ENCODE measurements at places on chromosomes 4 and X.

GRCh38 chr4:90183254-90183653, 56.1 kb downstream of the CCSER1 start:
- DNase-seq = no peak

GRCh38 chr4:132275583-132276121, 873.4 kb upstream of the PCDH10 start:
- no peak for DNase-seq

- no peak for DNase-seq
Measured at GRCh38 chrX:140317462-140317861, 187.4 kb downstream of the SOX3 start.

DNA sequence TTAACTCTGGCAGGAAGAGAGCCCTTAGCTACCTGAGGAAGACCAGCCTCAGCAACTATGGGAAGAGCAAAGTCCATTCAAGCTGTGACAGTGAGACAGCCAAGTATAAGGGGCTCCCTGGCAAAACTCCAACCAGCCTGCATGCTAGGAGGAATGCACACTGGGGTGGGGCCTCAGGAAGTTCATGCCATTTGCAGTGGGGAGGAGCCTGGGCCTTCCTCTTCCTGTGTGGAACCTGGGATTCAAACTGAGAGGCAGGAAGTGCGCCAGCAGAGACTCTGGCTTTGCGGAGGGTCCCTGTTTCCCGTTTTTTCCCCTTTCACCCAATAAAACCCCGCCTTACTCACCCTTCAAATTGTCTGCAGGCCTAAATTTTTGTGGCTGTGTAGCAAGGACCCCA, 33.0 kb downstream of the TFDP3 start:
- DNase-seq = no peak

DNA sequence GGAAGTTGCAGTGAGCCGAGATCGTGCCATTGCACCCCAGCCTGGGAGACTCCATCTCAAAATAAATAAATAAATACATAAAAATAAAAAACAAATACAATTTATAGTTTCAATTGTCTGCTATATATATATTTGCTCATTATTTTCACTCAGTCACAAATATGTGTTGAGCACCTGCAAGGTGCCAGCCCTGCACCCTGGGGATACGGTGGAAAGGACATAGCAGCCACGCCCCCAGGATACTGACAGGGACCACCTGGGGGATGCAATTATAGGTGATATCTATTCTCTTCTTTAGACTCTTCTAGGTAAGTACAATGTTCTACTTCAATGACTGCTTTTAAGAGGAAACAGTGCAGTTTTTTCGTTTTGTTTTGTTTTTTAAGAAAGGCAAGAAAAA, 85.0 kb downstream of the JAKMIP1 start:
- DNase-seq = no peak

DNA sequence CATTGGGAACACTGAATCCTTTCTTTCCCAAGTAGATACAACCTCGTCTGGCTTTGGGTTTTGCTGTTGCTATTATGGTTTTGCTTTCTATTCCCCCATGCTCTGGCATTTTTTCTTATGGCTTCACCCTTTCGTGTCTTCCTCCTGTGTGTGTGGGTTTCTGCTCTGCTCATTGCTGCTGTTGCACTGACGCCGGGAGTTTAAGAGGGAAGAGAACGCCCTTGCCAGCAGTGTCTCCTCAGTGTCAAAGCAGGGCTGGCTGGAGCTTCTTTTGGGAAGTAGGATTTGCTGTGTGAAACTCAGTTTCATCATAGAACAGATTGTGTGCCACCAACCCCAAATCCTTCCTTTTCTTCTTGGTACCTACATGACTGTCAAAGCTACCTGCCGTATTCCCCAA, 63.7 kb downstream of the CLDN22 start:
- no peak for DNase-seq

DNA sequence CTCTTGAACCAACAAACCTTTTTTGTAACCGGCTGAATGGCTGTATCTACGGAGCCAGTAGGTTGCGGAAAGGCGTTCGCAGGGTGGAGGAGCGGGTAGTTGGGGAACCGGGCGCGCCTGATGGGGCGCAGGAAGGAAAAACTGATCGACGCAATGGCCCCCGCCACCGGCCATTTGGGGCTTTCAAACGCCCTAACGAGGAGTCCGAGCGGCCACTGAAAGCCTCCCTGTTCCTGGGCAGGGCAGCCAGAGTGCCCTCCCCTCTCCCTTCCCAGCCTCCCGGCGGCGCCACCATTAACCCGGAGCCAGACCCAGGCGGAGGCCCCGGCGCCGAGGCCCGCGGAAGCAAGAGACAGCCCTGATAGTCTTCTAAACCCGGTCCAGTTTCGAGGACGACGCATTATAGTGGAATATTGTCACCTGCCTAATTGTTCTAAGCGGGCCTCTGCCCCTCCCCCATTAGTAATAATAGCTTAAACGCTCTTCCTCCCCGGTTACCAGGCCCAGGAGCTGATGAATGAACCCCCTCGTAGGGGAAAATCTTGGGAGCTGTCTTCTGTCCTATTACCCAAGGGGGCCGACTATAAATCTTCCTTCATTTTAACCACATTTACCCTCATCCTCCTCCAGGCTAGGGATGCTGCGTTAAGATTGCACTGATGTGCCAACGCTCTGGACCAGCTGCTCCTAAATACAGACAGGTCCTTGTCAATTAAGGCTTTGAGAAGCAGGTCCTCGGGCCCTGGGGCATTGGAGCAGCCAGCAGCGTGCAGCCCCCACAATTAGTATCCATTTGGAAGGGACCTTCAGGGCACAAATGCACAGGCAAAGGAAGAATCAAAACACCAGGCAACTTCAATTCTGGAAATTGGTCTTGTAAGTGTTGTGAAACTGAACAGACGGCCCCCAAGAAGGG, 61.6 kb upstream of the TMEM33 start:
- DNase-seq = no peak

- no peak for DNase-seq
Measured at GRCh38 chrX:153832728-153833127, 2.4 kb upstream of the PDZD4 start.

DNA sequence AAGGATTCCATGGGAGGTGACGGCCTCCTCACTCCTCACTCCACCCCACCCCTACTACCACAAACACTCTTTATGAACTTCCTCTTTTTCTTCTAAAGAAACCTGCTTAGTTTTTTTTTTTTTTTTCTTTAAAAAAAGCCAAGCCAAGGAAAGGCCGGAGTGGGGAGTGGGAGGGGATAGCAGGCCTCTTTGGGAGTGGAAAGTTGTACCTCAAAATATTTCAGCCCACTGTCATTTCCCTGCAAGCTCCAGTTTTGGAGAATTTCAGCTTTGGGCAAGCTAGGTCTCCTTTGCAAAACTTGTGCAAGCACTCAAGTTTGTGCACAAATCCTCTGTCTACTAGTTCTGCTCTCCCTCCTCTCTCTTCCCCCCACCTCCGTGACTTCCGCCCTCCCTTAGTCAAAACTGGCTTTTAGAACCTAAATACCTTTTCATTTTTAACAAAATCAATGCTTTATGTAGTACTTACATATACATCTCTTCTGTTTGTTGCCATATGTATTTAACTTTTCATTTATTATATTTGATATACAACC, 512 bp upstream of the ANTXR2 start:
- no peak for DNase-seq

GRCh38 chrX:132452911-132453550, 35.8 kb downstream of the MBNL3 start:
- DNase-seq = no peak

DNA sequence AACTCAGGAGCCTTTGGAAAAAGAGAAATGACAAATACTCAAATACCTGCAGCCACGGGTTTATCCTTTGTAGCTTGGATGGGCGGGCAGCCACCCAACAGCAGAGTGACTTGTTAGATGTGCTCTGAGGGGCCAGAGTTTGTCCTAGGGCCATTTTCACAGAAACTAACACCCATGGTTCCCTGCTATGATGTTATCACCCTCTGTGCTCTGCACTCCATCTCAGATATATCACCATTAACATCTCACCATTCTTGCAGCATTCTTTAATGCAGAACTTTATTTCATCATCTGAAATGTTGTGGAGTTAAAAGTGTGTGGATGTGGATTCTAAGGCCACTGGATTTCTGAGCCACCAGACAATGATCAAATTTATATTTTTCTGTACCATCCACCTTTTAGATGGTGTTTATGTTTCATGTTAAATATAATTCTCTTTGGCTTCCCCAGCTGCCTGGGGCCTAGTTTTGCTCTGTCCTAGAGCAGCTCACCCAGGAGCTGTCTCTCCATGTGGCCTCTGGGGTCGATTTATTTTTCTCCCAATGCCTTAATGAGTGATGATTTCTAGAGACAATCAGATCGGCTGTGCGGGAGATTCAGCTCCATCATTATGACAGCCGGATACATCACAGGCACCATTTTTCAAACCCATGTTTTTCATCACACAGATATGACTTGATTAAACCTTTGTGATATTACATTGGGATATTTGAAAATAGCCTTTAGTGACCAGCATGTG, 380.8 kb downstream of the BCOR start:
- DNase-seq = no peak

GRCh38 chr4:183495184-183495583, 9.7 kb upstream of the ING2 start:
- DNase-seq = no peak

DNA sequence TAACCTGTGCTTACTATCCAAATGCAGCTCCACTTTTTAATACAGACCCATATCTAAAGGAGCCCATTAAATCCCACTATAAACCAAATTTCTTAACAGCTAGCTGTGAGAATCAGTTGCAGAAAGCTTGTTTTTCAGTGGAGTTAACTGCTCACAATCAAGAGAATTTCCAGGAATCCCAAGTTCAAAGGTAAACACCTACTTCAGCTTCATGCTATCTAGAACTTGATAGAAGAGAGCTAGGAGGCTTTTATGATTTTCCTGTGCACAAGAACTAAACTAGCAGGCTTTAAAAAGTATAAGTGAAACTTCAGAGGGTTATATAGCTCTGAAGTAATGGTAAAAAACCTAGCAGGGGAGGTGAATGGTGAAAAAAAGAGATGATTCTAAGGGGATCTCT, 96.2 kb upstream of the PABPC4L start:
- DNase-seq = no peak

GRCh38 chrX:130176354-130176776, 4.6 kb downstream of the RAB33A start:
- DNase-seq = no peak

- DNase-seq = peak; percentile 99
Measured at GRCh38 chrX:15737959-15738902, at the start of gene CA5B. Gene CA5B (plus strand): TSS chrX:15738270. CDS start chrX:15750024, 11,754 bp downstream.

GRCh38 chr4:93261207-93261606, 567.3 kb upstream of the ATOH1 start:
- DNase-seq = no peak

DNA sequence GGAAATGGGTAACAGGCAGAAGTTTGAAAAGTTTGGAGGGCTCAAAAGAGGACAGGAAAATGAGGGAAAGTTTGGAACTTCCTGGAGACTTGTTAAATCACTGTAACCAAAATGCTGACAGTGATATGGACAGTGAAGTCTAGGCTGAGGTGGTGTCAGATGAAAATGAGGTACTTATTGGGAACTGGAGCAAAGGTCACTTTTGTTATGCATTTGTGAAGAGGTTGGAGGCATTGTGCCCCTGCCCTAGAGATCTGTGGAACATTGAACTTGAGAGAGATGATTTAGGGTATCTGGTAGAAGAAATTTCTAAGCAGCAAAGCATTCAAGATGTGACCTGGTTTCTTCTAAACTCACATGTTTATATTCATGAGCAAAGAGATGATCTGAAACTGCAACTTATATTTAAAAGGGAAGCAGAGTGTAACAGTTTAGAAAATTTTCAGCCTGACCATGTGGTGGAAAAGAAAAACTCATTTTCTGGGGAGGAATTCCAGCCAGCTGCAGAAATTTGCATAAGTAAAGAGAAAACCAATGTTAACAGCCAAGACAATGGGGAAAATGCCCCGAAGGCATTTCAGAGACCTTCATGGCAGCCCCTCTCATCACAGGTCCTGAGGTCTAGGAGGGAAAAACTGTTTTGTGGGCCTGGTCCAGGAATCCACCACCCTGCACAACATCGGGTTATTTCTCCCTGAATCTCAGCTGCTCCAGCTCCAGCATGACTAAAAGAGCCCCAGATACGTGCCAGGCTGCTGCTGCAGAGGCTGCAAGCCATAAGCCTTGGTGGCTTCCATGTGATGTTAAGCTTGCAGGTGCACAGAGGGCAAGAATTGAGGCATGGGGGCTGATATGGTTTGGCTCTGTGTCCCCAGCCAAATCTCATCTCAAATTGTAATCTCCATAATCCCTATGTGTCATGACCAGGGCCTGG, 632.5 kb upstream of the GNPDA2 start:
- no peak for DNase-seq

DNA sequence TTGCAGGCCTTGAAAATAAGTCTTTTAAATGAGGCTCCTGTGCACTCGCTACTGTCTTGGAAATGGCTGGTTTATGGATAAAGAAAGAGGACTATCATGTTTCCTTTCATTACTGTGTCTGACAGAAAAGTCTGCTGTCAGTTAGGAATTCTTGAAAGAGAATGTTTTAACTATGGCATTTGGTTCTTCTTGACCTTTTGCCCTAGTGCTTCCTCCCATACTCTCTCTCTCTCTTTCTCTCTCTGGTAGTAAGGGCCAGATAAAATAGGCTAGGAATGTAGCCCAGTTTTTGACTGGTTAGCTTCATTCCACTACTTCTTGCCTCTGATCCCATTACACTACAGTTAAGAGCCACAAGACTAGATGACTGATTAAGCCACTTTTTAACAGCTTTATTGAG, 29.8 kb downstream of the YY2 start:
- DNase-seq = no peak

DNA sequence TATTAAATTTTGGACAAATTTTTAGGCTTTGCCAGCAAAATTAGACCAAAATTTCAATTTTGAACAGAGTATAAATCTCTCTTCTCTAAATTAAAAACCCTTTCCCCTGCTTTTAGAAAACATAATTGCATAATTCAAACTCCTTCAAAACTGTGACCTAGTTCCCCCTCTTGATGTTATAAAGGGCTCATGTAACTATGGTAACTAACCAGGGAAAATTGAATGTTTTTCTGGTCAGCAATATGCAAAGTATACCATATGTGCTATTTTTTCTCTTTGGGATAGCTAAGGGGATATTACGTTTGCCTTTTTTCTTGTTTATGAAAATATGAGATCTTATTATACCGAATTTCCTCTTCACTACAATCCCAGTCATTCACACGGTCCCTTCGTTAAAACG, 5.1 kb upstream of the ING2 start:
- DNase-seq = no peak

DNA sequence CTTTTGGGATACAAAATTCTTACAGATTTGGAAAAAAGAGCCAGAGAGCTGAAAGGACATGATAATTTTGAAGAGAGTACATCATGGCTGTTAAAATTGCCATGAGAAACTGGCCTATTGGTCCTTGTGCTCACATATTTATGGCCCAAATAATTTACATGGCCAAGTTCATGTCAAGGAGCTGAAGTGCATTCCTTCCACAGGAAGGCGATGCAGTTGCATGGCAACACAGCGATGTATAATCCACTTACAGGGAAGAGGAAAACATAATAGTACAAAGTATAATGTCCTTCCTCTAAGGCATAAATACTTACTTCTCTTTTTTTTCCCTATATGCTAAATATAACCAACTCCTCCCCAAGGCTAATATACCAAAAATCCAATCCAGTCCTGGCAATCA, 914.5 kb upstream of the AGA start:
- no peak for DNase-seq

- DNase-seq = no peak
Measured at GRCh38 chr4:117777721-117778120, 256.6 kb upstream of the NDST3 start.

Data from activated T-helper 1 cell treated with anti-CD3 and anti-CD28 coated beads, Interleukin-2, amount 50 U/mL, for 16 hours (primary cell).